GM10248 (cell line): ENCODE measurements at places on chromosomes 5 and 9.

GRCh38 chr5:76813982-76814562, 4.8 kb upstream of the F2RL1 start:
- no peak for DNase-seq

DNA sequence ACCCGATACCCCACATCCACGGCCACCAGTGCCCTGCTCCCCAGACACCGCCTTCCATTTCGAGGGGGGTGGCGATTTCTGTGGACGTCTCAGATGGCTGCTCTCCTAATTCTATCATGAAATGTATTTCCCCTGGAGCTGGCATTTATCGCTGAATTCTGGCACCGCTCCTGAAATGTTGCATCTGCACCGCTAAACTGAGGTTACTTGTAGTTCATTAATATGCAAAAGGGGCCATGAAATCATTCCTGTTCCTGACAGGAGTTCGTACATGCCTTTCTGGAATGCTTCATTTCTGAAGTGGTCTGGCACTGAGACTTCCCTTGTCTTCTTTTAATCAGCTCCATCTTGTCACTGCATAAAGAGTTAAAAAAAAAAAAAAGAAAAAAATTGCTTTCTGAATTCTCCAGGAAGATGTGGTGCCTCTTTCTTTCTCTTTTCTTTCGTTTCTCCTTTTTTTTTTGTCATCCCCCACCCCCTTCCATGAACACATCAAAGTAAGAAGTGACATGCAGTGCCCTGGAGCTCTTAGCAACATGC, 97.7 kb upstream of the SMARCA2 start:
- no peak for DNase-seq

DNA sequence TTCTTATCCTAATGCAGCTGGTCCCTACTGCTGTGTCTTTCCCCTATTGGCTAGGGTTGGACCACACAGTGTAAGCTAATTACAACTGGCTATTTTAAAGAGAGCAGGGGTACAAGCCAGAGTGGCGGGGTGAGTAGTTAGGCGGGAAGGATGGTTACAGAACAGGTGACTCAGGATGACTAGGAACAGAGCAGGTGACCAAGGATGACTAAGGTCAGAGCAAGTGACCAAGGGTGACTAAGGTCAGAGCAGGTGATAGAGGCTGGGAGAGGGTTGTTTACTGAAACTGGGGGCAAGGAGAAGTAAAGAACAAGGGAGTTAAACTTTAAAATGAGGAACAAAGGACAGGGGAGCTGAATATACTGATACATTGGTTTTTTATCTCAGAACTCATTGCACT, 125.4 kb downstream of the PTTG1 start:
- no peak for DNase-seq

DNA sequence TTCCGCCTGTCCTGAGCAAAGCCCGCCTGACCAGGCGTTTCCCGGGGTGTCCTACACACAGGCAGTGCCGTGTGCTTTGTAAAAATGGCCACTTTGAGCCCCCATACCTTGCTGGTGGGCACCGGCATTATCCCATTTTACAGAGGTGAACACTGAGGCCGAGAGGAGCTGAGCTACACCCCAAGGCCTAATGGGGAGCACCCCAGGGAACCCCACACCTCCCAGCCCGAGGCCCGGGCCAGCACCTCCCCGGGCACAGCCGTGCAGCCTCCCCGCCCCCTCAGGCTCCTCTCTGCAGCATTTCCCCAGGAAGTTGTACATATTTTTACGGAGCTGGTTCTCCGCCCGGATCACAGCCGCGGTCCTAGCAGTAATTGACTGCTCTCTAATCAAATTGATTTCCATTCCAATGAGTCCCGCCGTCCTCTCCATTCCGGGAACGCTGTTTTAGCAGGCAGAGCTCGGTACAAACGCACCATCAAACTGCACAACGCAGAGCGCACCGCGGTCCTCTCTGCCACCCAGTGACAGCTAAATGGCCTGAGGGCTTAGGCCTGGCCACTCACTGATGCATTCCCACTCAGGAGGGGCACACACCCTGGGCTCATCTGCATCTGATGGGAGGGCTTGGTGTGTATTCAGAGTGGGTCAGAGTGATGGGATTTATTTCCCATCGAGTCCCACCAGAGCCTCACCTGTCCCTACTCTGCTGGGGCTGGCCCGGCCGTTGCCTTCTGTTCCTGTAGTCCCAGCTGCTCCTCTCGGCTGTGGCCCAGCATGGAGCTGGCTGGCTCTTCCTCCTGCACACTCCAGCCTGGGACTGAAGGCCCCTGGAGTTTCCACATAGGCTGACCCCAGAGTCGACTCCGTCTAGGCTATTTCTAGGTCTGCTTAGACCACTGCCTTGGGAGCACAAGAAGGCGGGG, 36.2 kb upstream of the UBAC1 start:
- no peak for DNase-seq

- peak; percentile 76 for DNase-seq
Observed at GRCh38 chr5:113294311-113295110, 140.3 kb downstream of the TSSK1B start.

DNA sequence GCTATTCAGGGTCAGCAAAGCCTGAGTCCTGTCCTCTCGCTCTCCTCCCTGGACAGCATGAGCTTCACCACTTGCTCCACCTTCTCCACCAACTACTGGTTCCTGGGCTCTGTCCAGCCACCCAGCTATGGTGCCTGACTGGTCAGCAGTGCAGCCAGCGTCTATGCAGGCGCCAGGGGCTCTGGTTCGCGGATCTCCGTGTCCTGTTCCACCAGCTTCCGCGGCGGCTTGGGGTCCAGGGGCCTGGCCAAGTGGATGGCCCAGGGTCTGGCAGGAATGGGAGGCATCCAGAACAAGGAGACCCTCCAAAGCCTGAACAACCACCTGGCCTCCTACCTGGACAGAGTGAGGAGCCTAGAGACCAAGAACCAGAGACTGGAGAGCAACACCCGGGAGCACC, 8.6 kb downstream of the NIPBL start:
- no peak for DNase-seq

DNA sequence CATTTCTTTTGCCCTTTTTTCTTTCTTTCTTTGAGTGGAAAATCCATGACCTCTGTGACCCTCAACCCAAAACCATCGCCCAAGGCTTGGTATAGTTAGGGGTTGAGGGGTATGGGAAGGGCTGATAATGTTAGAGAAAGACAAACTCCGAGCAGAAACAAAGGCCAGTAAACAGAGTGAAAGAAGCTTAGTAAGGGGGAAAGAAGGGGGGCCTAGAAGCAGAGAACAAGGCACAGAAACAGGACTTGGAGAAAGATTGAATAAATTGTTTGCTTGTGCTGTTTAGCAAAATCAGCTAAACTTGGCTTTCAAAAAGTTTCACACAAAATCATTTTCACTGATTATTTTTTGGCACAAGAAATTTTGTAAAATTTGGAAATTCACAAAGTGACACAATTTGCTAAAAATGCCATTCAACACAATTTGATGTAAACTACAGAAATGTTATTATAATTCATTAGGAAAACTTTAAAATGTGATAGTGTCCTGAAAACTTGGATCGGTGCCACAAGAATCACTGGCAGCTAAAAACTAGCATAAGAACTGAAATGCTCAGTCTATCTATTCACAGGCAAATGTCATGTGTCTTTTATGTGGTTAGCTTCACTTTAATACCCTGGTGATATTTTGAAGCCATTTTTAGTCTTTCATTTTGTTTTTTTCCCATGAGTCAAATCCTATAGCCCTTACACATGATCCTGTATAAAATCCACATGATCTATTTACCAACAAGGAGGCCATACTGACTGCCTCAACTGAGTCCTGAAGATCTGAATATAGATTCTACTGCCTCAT, 276.4 kb downstream of the NR2F1-AS1 start:
- DNase-seq = no peak

DNA sequence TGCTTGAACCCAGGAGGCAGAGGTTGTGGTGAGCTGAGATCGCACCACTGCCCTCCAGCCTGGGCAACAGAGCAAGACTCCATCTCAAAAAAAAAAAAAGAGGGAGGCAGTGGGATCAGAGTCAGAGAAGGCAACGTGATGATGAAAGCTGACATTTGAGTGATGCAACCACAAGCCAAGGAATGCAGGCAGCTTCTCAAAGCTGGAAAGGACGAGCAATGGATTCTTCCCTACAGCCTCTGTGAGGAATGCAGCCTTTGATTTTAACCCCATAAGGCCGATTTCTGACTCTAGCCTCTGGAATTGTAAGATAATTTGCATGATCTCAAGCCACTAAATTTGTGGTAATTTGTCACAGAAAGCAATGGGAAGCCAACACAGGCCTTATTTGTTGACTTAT, 9.8 kb downstream of the TGFBI start:
- DNase-seq = no peak

GRCh38 chr9:85157772-85158171, 488.2 kb downstream of the NTRK2 start:
- DNase-seq = no peak

GRCh38 chr5:96758621-96759020, 49.1 kb downstream of the ERAP1 start:
- DNase-seq = no peak

GRCh38 chr9:93702261-93702660, 125.9 kb downstream of the PHF2 start:
- no peak for DNase-seq

DNA sequence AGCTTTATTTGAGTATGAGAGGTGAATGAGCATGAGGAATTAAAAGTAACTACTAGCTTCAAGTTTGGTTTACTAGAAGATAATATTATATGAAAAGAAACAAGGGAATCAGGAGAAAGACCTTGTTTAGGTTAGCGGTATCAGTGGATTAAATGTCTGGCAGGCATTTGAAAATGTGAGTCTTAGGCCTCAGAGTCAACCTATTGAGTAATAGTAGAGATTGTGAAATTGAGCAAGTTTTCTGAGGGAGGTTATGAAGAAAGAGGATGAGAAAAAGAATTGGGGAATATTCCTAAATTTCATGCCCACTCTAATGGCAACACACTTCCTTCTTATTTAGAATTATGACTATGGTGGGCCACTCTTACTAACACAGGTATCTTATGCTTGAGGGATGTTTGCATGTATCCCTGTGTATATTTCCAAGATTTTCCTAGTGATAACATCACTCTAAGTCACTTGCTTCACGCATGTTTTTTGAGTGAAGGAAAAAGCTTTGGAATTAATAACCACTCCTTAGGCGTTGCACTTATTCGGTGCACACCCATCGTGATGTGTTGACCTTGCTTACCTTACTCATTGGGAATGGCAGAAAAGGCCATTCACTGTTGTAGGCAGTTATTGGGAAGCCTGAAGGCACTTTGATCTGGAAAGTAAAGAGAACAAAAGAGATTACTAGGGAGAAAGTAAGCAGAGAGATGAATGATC, 8.2 kb upstream of the ELL2 start:
- no peak for DNase-seq
